ENCODE measurements at places on chromosomes 3 and 15. TPM values are rescaled to one million over a fixed set of nuclear protein-coding genes. Genes with fewer than 3 reads are reported as not detected.

The FGD5 gene
- total RNA-seq: 196 TPM

The LRRC31 gene
- not detected for total RNA-seq

The MINAR1 gene
- total RNA-seq: 0.51 TPM

The EBLN2 gene
- total RNA-seq: 5.2 TPM

Measured in dermis blood vessel endothelial cell (primary cell).